ENCODE measurements at places on chromosomes 7 and 10. TPM values are rescaled to one million over a fixed set of nuclear protein-coding genes. Genes with fewer than 3 reads are reported as not detected.

RELN gene
- 169 TPM for polyA plus RNA-seq

TMEM176A gene
- not detected for polyA plus RNA-seq

C10orf53 gene
- not detected for polyA plus RNA-seq

OR13A1 gene
- 0.32 TPM for polyA plus RNA-seq

EMX2 gene
- 0.12 TPM for polyA plus RNA-seq

SLC18A3 gene
- not detected for polyA plus RNA-seq

CACNB2 gene
- polyA plus RNA-seq: 14.3 TPM

Measured in neural cell (in vitro differentiated cells).